ENCODE measurements at places on chromosomes 7 and 10. TPM values are rescaled to one million over a fixed set of nuclear protein-coding genes. Genes with fewer than 3 reads are reported as not detected.

The MSANTD7 gene
- total RNA-seq: 11.5 TPM

The HABP2 gene
- total RNA-seq: not detected

DNA sequence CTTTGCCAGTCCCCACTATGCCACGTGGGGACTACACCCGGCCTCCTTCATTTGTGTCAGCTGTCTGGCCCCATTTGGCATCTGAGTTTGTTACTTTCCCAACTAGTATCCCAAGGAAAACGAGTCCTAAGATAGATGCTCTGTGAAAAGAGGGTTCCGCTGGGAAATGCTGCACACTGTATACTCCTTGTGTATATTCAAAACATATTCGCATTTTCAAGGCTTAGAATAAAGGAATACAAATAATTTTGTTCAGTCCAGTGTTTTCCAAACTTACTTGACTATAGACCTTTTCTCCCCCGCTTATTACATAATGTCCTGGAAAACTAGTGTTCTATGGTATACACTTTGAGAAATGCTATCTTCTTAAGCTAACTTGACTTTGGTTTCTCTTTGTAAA, 167.8 kb upstream of the IMMP2L start:
- no peak for DNase-seq
- no peak overlapping the region for H3K4me3 ChIP-seq
- no peaks in the 10 kb centered on the region for H3K36me3 ChIP-seq
- no peaks in the 10 kb centered on the region for H3K27me3 ChIP-seq

The ZC3HAV1L gene
- 65.3 TPM for total RNA-seq

The PTN gene
- total RNA-seq: 5.0 TPM

The KIAA1549 gene
- 1.8 TPM for total RNA-seq

The PTPN20 gene
- total RNA-seq: 3.1 TPM

The ST8SIA6 gene
- total RNA-seq: 4.1 TPM

GRCh38 chr10:114408968-114409444, 4.7 kb upstream of the AFAP1L2 start:
- no peaks in the 10 kb centered on the region for H3K27me3 ChIP-seq
- H3K27ac ChIP-seq: no peak overlapping the region
- no peaks in the 10 kb centered on the region for H3K36me3 ChIP-seq

DNA sequence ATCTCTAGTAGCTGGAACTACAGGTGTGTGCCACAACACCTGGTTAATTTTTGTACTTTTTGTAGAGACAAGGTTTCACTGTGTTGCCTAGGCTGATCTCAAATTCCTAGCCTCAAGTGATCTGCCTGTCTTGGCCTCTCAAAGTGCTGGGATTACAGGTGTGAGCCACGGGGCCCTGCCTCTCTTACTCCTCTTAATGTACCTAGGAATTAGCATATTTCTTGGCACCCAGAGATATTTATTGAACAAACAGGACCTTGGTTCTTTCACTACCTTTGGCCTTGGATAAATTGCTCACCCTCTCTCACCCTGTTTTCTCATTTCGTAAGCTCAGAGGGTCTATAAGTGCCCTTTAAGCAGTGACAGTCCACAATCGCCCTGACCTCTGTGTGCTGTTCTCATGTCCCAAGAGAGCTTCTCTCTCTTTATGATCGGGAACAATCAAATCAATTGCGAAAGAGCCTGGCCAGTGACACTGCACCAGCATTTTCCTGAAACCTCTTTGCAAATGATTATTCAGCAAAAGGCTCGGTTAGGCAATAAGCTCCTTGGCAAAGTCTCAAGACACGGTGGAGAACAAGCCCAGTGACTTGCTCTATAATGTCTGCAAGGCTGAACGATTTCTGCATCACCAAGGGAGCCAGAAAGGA, 117.7 kb downstream of the APBB1IP start:
- no peak overlapping the region for H3K4me3 ChIP-seq
- H3K27me3 ChIP-seq: no peaks in the 10 kb centered on the region
- peak overlapping the region; percentile 71 for H3K27ac ChIP-seq

GRCh38 chr7:79506481-79506880, 53.0 kb upstream of the MAGI2 start:
- H3K4me3 ChIP-seq: no peak overlapping the region
- no peaks in the 10 kb centered on the region for H3K4me1 ChIP-seq
- no peak for DNase-seq
- H3K27ac ChIP-seq: no peak overlapping the region
- H3K36me3 ChIP-seq: no peaks in the 10 kb centered on the region

- H3K27me3 ChIP-seq: no peaks in the 10 kb centered on the region
- peaks cover 11% of the 10 kb centered on the region for H3K4me1 ChIP-seq
- peak overlapping the region; percentile 12 for H3K27ac ChIP-seq
- no peaks in the 10 kb centered on the region for H3K36me3 ChIP-seq
Observed at GRCh38 chr10:79079490-79080355, 11.0 kb downstream of the ZMIZ1 start.

DNA sequence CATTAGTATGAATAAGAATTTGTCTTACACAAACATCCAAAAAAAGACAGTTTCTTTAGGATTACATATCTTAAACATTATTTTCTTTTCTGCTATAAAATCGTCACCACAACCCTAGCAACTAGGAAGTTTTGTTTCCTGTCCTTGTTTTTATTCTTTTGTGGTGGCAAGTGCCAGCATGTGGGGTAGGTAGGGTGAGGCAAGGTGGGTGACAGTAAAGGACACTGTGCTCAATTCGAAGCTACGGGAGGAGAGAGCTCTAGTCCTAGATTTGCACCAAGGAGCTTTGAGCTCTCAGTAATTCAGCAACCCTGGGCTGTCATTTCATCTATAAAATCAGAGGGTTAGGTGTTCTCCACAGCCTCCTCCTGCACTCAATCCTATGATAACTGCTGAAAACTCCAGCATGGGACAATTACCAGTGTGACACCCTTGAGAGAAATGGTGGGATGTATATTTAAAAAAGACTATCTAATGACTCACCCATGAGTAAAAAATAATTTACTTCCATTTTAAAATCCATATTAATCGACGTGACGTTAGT, 187.1 kb downstream of the FAM107B start:
- no peaks in the 10 kb centered on the region for H3K36me3 ChIP-seq
- H3K27ac ChIP-seq: no peak overlapping the region
- H3K4me3 ChIP-seq: no peak overlapping the region
- no peaks in the 10 kb centered on the region for H3K27me3 ChIP-seq
- no peak for DNase-seq
- peaks cover 10% of the 10 kb centered on the region for H3K4me1 ChIP-seq

Data from tibial nerve (tissue), 4 donors.